ENCODE measurements at places on chromosomes 13 and 19.

DNA sequence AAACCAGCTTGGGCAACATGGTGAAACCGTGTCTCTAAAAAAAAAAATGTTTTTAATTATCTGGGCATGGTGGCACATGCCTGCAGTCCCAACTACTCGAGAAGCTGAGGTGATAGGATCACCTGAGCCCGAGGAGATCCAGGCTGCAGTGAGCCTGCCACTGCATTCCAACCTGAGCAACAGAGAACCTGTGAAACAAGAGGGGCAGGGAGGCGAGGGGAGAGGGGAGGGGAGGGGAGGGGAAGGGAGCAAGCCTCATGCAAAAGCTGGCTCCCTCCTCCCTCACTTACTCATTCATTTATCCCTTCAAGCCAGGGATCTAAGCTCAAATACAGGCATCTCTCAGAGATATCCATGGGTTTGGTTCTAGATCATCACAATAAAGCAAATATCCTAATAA lies 8.9 kb downstream of the ATP7B start:
- no peak for DNase-seq

GRCh38 chr13:26299168-26299750 lies 45.3 kb downstream of the CDK8 start:
- DNase-seq: no peak

- DNase-seq: no peak
Observed at GRCh38 chr13:40342461-40342860, 324.0 kb downstream of the FOXO1 start.

DNA sequence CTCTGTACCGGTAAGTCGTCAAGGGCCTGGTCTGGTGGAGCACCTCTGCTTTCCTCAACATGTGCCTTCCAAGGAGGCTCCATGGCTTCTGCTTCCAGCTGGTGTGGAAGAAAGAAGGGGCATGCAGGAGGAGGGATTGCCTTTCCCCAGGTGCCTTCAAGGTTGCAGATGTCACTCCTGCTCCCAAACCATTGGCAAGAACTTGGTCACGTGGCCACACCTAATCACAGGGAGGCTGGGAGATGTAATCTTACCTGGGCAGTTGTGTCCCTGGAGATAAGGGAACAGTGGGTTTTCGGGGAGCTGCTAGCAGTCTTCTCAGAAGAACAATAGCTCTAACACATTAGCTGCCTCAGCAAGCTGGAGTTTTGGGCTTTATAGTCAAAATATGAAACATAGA lies 9.7 kb upstream of the GPR18 start:
- DNase-seq: no peak

DNA sequence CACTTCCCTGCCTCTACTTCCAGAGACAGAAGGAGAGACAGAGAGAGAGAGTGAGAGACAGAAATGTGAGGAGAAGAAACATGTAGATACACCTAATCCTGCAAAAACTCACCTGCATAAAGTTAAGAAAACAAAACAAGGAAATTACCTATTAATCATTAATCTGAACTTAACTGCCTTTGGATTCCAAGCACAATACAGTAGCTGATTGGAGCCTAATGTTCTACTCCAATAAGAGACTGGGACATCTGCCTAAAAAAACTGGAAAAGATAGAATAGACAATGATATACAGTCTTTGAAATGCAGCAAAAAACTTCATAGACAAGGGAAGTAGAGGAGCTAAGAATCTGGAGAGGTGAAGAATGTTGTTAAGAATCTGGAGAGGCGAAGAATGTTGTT lies 910.2 kb upstream of the SLC10A2 start:
- no peak for DNase-seq

DNA sequence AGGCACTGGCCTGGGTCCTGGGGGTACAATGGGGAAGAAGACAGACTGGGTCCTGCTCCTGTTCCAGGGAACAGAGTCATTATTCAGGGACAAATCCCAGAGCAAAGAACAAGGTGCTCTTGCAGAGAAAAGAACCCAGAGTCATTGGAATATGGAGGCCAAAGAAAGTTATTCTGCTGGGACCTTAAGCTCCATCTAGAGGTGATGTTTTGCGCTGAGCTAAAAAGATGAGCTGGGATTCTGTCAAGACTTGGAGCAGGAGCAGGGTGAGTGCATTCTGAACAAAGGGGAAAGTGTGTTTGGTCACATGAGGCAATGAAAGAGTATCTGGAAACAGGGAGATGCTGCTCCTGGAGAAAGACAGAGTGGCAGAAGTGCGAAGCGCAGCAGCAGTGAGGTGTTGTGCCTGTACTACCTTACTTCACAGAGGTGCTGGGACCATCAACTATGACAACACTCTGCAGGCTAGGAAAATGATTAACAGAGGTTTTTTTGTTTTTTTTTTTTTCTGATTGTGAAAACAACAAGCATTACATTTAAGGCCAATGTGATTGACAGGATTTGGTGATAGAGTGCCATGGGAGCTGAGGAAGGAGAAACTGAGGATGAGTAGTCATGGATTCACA lies 95.3 kb upstream of the TNFSF11 start:
- DNase-seq: no peak

- no peak for DNase-seq
Observed at GRCh38 chr13:39938596-39938995, 283.1 kb downstream of the COG6 start.

GRCh38 chr19:51131780-51132680 lies 7.3 kb downstream of the SIGLEC9 start:
- DNase-seq: no peak

DNA sequence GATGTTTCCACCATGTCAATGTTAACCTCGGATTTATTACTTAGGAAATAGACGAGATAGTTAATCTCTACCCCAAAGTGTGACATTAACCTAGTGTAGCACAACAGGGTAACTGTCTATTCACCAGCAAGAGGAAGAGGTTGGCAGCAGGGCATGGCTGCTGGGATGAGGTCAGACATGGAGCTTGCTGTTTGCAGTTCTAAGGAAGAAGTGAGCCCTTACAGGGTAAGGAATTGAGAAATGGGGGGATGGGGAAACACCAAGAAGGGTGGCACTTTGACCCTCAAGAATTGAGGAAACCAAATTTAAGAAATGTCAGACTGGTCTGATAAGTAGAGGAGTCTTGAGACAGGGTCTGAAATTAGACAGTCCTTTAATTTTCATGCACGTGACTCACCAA lies 62.4 kb downstream of the MBD3L2B start:
- DNase-seq: no peak

Data from activated naive CD8-positive, alpha-beta T cell treated with anti-CD3 and anti-CD28 coated beads, Interleukin-2, amount 50 U/mL, for 16 hours (primary cell).